Epithelial cell of alveolus of lung (primary cell): ENCODE measurements at places on chromosomes 4 and X. TPM values are rescaled to one million over a fixed set of nuclear protein-coding genes. Genes with fewer than 3 reads are reported as not detected.

Gene ALB
- total RNA-seq = 0.39 and 1.1 TPM in 2 replicates

Gene ARMCX4
- total RNA-seq = 3.1 and 4.4 TPM in 2 replicates

Gene PAGE1
- total RNA-seq = not detected in 2 replicates

Gene MGAT4D
- not detected in 2 replicates for total RNA-seq

Gene UFSP2
- total RNA-seq = 21.3 and 28.3 TPM in 2 replicates

Gene PTCHD1
- 0.08 TPM in 1 of 2 replicates, not detected in the other for total RNA-seq

Gene SLC34A2
- under 0.01 TPM in 1 of 2 replicates, not detected in the other for total RNA-seq

Gene ARHGEF6
- total RNA-seq = 4.0 and 10.1 TPM in 2 replicates

Gene PIM2
- total RNA-seq = 7.7 and 10.3 TPM in 2 replicates

Gene IL1RAPL2
- 1.6 TPM in 1 of 2 replicates, not detected in the other for total RNA-seq

Gene DMRTC1
- not detected in 2 replicates for total RNA-seq

Gene GAGE12H
- total RNA-seq = not detected in 2 replicates

Gene CSN1S1
- not detected in 2 replicates for total RNA-seq

Gene CENPVL3
- total RNA-seq = not detected in 2 replicates

Gene STATH
- total RNA-seq = 0.80 TPM in 1 of 2 replicates, not detected in the other

Gene ODAPH
- 0.08 and 0.39 TPM in 2 replicates for total RNA-seq

Gene RPS6KA6
- 0.64 and 2.6 TPM in 2 replicates for total RNA-seq
